ENCODE measurements at places on chromosomes 2 and 18.

DNA sequence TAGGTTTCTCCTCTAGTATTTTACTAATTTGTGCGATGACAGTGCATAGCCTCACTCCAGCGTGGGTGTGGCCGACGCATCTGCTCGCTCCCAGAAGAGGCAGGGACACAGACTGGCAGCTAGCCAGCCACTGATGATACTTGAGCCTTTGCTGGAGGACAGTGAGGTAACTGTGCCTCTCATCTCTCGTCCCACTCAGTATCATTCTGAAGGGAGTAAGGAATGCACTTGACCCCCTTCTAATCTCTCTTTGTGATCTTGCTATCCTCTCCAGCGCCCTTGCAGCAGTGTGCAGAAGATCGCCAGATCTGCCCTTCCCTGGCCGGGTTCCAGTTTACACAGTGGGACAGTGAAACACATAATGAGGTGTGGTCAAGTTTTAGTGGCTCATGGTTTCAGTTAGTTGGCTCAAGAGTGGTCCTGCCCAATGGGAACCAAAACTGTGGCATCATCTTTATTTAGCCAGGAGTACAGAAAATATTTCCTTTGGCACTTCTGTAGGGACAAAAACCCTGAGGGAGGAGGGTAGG is 17.5 kb downstream of the NCAPH start:
- no peak for DNase-seq

GRCh38 chr2:69046221-69046662 is 33.3 kb downstream of the ANTXR1 start:
- no peak for DNase-seq

GRCh38 chr18:48777026-48777743 is 173.6 kb downstream of the SMAD7 start:
- peak; percentile 50 for DNase-seq

DNA sequence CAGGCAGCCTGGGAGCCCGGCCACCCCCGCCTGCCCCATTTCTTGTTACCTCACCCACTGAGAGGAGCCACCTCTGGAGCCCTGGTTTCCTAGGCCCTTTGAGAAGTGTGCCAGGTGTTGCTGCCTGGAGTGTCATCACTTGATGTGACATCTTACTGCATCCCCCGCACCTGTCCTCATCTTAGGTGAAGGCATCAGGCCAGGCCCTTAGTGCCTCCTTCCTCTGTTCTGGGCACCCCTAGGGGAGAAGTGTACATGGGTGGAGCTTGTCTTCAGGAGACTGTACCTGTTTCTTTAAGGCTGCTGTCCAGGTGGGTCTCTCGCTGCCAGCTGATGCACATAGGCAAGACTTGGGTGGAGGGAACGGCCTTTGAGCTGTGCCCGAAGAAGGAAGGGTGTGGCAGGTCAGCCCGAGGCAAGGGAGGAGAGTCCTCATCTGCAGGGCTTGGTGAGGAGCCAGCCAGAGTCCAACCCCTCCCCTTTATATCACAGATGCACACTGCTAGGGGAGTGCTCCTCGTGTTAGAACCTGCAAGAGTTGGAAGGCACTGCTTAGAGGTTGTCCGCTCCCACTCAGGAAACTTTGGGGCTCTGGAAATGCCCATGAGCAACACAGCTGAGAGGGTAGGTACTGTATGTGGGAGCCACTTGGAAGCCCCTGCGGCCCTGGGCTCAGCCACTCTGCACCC is 45.9 kb downstream of the NCK2 start:
- DNase-seq = no peak

GRCh38 chr2:224284134-224284946 is 117.6 kb downstream of the FAM124B start:
- DNase-seq = no peak

- DNase-seq = no peak
Observed at GRCh38 chr2:144770616-144771230, 250.8 kb upstream of the ZEB2 start.
